ENCODE measurements at places on chromosomes 3 and 15.

- DNase-seq: no peak
These were observed 497.7 kb upstream of the THBS1 start for GRCh38 chr15:39083213-39083612.

DNA sequence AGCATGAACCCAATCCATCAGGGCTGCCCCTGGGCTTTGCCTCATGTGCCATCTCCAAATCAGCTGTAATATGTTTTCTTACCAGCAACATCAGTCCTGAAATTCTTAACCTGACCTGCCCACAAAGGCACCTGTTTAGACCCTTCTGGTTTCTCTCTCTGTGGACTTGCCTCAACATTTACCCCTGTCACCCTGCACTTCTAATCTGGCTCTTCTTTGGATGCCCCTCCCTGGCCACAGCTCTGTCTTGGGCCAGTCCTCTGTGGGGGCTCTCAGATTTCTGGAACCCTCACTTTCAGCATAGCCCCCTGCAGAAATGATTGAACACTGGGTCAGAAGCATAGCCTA is 168.7 kb upstream of the STAC start:
- no peak for DNase-seq

DNA sequence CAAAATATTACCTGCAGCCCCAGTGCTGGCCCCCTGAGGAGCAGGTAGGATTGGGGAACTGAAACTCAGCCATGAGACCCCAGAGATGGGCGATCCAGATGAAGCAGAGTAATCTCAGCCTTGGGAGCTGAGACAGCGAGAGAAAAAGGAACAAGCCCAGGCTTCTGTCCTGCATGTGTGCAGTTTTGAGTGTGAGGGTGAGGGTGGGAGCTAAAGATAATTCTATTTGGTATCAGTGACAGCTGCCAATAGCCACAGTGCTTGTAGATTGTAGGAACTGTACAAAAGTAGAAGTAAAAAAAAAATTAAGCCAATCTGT is 5.9 kb downstream of the ATP8B4 start:
- no peak for DNase-seq

DNA sequence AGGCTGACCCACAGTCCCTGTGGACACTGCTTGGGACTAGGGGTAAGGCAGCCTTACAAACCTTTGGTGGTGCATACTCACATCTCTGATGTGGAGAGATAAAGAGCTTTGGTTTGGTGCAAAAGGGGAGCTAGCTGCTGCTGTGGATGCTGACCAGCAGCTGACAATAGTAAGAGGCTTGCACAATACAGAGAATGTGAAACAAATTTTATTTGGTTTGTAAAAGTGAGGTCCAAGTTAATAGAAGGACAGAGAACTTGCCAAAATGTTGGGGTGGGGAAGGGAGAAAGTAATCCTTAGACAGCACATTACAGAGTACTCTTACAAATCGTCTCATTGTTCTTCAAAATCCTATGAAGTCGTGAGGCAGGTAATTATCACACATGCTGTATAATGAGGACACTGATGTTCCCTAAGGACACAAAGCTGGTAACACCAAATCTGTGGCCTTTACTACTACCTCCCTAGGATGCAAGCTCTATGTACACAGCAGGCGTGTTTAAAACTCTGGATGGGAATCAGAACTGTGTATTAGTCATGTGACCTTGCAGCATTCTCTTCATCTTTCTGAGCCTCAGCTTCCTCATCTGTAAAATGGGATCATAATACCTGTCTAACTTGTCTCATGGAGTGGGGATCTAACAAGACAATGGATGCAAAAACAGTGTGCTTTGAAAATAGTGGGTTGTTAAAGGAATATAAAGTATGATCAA is 21.6 kb downstream of the ARHGAP31 start:
- no peak for DNase-seq

DNA sequence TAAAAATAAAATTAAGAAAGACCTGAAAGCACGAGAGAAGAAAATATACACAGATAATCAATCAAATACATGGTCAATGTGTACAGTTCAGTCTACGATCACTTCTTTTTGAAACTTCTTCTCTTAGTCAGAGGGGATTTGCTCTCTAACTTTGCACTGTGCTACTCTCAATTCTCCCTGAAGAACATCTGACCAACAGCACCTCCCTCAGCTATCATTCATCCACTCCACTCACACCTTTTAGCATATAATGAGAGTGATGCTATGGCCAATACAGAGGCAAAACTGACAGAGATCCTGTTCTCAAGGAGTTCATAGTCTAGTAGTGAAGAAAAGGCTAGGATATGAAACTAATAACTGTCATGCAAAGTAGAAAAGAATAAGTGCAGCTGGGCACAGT is 45.9 kb downstream of the P3H2 start:
- DNase-seq: no peak

GRCh38 chr15:58453931-58454793 is 22.4 kb downstream of the LIPC start:
- DNase-seq: no peak

DNA sequence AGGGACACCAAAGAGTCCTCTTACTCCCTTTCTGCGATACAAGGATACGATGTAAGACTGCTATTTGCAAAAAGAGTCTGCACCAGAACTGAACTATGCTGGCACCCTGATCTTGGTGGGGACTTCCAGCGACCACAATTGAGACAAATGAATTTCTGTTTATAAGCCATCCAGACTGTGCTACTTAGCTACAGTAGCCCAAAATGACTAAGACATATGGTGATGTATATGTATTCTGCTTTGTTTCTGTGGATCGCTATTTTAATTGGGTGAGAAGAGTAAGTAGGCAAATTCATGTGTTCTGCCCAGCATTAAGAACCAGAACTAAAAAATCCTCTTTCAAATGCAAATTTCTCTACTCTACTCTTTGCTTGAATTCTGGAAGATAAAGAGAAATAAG is 720.9 kb downstream of the DIPK2A start:
- no peak for DNase-seq

DNA sequence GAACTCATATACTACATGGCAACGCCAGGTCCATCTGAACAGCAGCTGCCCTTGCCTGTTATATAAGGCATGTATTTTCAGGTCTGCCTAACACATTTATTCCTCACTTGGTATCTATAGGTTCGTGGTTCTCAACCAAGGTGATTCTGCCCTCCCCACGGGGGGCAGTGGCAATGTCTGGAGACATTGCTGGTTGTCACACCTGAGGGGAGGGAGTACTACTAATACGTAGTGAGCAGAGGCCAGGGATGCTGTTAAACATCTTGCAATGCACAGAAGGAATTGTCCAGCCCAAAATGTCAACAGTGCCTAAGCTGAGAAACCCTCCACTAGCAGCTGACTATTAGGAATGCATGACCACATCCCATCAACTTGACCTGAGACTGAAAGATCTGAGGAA is 32.6 kb downstream of the ADAMTS9 start:
- DNase-seq: no peak

DNA sequence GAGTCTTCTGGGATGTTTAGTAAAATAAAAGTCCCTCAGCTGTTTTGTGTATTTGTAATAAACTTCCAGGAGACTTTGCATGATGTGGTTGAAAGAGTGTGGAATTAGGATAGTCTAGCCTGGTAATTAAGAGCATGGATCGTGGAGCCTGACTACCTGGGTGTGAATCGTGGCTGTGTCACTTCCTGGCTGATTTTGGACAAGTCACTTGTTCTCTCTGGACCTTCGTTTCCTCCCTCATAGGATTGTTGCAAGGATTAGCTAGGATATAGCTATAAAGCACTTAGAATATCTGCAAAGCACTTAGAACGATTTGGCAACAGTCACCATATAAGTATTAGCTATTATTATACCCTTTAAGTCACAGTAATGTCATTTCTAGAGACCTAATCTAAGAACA is 40.2 kb downstream of the SLMAP start:
- DNase-seq: no peak

GRCh38 chr3:39189959-39190269 is 2.5 kb downstream of the XIRP1 start:
- DNase-seq: peak; percentile 46

Data from astrocyte of the spinal cord (primary cell).